ENCODE measurements at places on chromosomes 1 and 21.

- DNase-seq, result no peak
Measured at GRCh38 chr21:30947141-30947540, 65.8 kb upstream of the KRTAP11-1 start.

GRCh38 chr1:61482170-61482734 lies 242.7 kb downstream of the TM2D1 start:
- no peak for DNase-seq

DNA sequence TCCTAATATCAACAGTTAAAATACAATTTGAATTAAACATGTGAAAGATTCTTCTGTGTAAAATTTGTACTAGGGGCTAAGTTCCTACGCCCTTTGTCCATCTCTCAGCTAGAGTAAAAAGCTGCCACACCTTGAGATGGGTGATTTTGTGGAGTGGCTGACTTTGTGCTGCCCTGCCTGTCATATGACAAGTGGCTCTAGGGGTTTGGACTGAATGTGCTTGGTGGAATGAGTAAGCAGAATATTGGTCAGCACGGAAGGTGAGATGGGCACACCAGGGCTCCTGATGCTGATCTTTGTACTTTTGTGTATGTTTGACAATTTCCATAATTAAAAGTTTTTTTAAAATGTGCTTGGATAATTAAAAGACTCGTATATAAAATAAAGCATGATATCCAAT lies 133.6 kb upstream of the SLC45A1 start:
- no peak for DNase-seq

DNA sequence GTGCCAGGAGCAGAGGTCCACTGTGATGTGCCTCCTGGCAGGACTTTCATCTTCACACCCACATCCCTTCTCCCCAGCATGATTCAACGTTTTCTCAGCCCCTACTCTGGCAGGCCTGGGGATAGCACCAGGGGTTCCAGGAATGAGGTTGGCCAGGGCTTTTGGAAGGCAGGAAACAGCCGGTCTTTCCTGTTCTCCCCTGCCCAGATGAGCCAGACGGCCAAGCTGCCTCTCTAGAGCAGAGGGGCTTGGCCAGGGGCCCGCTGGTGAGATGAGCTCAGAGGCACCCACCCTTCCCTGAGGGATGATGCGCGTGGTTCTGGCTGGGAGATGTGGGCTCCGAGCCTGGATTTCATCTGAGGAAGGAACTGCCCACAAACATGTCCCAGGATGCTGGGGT lies 4.3 kb upstream of the MFAP2 start:
- peak; percentile 47 for DNase-seq

DNA sequence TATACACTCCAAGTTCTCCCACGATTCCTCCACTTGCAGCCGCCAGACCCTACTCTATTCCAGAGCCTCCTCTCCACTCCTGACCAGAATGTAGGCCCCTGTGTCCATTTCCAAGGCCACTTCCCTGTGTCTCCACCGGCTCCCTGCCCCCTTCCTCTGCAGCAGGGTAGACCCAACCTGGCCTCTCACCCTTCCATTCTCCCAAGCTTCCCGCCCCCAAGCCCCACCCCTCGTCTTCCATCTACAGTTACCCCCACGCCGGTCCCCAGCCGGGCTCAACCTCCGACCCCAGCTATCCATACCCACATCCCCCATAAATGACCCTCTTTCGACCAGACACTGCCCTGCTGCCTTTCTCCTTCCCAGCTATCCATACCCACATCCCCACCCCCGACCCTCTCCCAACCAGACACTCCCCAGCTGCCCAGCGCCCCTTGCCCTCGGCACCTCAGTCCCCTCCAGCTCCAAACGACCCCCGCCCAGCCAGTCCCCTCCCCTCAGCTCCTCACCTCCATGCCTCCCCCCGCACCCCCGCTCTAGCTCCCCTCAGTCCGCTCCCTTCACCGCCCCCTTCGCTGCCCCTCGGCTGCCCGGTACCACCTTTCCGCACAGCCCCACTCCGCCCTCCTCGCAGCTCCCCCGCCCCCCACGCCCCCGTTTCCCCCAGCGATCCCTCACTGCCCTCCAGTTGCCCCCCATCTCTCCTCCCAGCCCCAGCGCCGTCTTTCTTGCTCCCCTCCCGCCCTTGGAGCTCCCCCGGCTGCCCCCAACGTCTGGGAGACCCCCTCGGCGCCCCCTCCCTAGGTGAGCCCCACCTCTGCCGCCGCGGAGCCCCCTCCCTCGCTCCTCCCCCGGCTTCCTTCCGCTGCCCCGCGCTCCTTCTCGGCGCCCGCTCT lies 670 bp downstream of the RAB3B start:
- DNase-seq, result no peak
